ENCODE measurements at places on chromosomes 1 and 21.

GRCh38 chr21:34669149-34669879, 520 bp downstream of the CLIC6 start:
- DNase-seq = no peak

- DNase-seq = no peak
These were observed 137.2 kb downstream of the LRIG2 start for GRCh38 chr1:113210248-113210647.

DNA sequence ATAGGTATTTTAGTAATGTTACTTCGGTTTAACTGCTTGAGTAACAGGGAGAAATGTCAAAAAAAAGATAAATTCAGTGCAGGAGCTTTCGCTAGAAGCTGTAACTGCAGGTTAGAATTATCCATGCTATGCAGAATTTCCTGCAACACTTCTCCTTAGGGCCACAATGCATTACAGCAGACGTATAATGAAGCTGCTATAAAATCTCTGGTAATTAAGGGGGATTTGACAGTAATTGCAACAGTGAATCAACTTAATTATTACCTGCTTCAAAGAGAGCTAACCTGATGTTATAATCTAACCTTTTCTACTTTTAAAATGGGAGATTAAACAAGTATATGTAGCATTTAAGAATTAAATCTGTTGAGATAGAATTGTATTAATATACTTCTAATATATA, 92.6 kb downstream of the ATG4C start:
- DNase-seq = no peak

- DNase-seq = no peak
These were observed 1.4 kb upstream of the SLC2A1 start for GRCh38 chr1:42960122-42960390.

DNA sequence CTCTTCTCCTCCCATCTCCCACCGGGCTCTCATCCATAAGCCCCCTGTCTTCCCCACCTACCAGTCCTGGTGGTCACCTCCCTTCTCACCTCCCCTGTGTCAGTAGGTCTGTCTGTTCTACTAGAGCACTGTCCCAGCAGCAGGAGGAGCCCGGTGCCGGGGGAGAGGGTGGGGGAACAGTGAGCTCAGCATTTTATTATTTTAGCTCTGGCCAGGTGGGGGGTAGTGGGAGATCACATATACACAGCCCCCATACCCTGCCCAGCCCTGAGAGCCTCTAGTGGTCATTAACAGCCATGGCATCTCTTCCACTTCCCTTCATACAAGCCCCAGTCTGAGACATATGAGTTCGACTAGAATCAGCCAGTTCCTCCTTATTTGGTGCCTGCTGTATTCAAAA, at the start of gene TMOD4:
TMOD4 (minus strand) TSS at position 119 of the 400 bp plus-strand sequence. CDS start 1,106 bp downstream, outside the sequence.
- no peak for DNase-seq

DNA sequence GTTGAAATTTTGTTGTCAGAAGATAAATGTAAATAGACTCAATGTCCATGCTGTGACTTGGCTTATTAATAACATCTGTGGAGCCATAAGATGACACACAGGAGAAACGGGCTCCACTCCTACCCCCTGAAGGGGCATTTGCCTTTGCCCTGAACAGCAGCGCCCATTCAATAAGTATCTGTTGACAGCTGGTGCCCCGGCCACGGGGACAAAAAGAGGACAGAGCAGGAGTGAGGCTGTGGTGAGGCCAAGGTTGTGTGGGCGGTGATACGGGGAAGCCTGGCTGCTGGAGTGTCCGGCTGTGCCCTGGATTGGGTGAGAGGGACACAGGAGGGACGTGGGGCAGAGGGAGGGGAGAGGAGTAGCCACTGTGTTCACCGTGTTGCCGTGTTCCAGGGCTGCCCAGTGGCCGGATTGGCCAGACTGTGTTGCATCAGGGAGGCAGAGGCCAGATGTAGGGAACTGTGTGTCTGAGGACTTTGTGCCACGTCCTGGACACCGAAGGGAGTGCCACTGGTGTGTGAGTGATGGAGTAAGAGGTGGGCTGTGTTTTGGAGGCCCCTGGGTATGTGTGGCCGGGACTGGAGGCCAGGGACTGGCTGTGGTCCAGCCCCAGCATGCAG, 15.1 kb downstream of the PRMT2 start:
- DNase-seq = no peak

GRCh38 chr1:58649555-58649954, 50.3 kb downstream of the MYSM1 start:
- no peak for DNase-seq

DNA sequence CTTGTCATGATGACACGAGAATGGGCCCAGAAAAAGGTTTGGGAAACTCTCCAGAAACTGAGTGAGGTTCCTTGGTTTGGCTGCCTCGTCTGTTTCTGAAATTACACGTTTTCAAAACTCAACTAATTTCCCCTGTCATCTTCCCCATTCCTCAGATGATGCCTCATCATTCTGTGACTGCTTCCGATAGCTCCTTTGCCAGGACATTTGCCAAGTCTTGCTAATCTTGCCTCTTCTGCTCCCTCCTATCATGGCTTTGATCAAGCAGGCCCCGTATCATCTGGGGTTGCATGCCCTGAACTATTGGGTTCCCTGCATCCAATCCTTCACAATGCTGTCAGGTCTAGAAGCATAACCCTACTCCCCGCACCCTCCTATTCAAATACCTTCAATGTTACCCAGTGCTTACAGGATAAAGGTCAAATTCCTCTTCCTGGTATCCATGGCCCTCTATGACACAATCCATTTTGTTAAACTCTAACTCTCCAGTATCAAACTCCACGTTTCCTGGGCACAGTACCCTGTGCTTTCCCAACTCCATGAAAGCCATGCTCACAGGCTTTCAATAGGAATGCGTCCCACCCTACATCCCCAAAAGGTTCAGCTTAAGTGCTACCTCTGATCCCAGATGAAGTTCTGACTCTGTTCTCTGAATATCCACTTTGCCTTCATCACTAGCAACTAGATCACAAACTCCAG, 22.2 kb upstream of the TMEM200B start:
- DNase-seq = no peak

DNA sequence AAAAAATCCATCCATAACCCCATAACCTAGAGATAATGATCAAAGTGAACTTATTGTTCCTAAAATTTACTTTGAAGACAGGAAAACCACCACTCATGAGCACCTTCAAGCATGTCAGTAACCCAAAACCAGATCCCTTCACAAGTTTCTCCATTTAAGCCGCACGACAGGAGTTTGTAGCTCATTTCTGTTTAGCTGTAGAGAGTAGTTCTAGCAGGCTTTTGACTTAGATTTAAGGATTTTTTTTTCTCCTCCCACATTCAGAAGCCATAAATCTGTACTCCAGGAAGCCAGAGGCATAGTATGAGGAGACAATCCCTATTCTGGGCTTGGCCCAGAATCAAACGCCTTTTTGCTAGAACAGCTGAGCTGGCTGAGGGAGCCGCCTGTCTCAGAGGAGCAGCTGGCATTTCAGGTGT, 25.6 kb downstream of the TOMM20 start:
- DNase-seq = no peak

DNA sequence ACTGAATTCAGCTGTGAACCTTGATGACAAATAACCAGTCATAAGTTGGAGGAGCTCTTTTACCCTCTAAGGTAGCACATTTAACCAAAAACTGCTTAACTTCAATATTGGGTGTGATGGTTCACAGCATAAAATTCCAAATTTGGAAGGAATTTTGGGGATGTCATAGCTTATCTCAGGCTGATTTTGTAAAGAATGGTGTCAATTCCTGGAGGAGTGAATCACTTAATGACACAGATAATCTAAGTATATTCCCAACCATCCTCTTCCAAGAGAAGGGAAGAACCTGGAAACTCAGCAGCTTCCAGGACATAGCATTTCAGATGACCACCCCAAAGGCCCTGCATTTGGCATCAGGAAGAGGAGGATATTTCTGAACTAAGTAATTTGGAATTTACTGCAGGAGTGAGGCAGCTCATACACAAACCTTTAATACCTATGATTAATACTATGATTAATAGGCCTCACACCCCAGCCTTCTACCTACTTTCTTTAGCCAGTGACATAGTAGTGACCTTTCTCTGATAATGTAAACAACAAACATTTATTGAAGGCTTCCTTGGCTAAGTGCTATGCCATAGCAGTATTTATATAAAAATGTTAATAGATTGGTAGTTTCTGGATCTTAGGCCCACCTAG, 14.5 kb downstream of the GLUL start:
- DNase-seq = no peak

- no peak for DNase-seq
These were observed 2.1 kb downstream of the LEPR start for GRCh38 chr1:65422241-65423203.

GRCh38 chr1:205600085-205600484, 31.7 kb downstream of the ELK4 start:
- no peak for DNase-seq

DNA sequence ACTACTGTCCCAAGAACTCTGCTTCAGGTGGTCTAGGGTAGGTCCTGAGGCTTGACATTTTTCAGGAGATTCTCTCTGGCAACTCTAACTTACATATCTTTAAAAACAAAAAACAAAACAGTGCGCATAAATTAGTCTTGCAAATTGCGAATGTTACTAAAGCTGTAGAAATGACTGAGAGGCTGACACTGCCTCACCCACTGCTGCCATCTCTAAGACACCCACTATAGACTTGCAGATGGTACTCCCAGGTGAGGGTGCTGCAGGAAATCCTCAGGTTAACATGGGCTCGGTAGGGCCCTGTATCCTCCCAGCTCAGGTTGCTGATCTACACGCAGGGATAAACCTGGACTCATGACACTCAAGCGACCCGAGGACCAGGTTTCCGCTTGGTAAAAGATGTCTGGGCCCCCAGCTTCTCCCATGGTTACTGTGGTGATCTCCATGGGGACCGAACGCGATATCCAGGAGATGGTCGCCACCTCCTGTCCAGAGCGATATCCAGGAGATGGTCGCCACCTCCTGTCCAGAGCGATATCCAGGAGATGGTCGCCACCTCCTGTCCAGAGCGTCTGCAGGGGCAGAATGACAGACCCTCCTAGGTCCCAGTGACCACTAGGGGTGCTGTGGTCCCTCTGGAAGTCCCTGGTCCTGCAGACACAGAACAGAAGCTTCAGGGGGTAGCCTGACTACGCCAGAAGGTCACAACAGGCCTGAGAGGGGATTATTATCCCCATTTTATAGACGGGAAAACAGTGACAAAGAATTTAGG, 16.2 kb upstream of the LY9 start:
- no peak for DNase-seq

- DNase-seq = no peak
These were observed 3.4 kb downstream of the RUNX3 start for GRCh38 chr1:24926563-24927249.

DNA sequence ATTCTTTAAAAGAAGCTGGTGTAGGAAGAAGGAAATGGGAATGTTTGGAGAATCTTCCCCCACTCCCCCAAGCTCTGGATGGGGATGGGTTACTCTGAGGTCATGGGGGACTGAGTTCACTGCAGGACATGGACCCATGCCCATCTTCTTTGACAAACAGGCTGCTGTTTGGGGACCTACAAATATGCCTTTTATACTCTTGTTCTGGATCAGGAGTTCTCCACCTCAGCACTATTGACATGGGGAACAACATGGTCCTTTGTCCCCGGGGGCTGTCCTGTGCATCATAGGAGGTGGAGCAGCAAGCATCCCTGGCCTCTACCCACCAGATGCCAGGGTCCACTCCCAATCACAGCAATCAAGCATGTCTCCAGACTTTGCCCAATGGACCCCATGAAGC, 365.8 kb upstream of the C1orf174 start:
- no peak for DNase-seq

GRCh38 chr1:48462716-48463302, 9.2 kb downstream of the SPATA6 start:
- DNase-seq = no peak

GRCh38 chr1:159879977-159880376, 17.5 kb upstream of the VSIG8 start:
- no peak for DNase-seq

DNA sequence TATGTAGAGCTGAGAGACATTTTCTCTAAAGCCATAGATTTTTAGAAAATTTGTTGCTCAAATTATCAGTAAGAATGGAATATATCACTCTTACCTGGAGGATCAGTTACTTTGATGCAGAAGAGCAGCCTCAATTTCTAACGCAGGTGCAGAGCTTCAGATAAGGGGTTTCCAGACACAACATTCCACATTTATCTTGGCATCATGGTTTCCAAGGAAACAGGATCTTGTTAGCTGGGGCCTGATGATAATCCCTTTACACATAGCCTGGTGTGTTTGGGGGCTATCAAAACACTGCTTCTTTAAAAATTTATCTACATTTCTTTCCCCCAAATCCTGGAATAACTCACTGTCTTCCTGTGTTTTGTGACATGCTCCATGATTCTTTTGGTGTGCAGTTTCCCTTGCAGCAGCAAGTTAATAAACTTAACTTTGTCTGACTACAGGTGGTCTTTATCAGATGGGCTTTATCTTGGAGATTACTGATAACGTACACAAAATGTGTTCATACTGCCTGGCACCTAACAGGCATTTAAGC, 2.7 kb upstream of the STX12 start:
- no peak for DNase-seq

DNA sequence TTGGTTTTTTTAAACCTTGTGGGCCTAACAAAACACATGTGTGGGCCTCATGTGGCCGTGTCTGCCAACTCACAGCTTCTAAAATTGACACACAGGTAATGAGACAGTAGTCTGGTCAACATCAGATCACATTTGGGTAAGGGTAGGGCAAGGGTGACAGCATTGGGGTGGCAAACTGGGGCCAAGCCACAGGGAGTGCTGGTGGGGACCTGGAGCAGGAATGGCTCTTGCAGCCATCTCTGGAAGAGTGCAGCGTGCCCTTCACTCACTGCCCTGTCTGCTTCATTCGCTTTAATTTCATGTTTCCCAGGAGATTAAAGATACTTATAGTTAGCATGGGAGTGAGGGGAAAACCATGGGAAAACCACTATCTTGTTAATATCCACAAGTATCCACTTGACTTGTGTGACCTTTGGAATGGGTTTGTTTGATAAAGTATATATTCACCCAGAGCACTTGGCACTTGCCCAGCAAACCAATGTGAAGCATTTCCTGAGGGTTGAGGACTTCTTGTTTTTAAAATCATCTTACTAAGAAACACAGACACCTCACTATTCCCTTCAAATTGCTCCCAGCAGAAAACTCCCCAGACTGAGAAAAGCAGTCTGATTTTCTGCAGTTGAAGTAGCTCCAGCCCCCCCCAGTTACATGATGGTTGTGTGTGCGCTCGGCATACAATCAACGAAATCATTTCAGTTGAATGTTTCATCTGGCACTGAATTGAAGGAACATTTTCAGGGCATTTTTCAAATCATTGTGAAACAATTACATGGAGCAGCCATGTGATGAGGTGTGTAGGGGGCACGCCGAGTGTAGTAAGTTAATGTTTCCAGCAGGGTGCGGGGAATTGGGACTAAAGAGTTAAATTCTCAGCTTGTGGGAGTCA, 175.7 kb downstream of the VPS13D start:
- no peak for DNase-seq

- no peak for DNase-seq
These were observed 175.0 kb downstream of the KAZN start for GRCh38 chr1:14773396-14774025.

GRCh38 chr1:208108646-208109330, 135.4 kb downstream of the PLXNA2 start:
- DNase-seq = no peak

- DNase-seq = no peak
These were observed 1197.0 kb downstream of the AMY1C start for GRCh38 chr1:104946558-104947210.

GRCh38 chr1:54314696-54315095, 91.5 kb downstream of the SSBP3 start:
- DNase-seq = no peak

Data from NCI-H2081 treated with DMSO at 0.1 percent for 48 hours (cell line).